Activated CD4-positive, alpha-beta T cell treated with anti-CD3 and anti-CD28 coated beads, Interleukin-2, amount 10 ng/mL, durations not matched to agents 7 days and 5 days (primary cell): ENCODE measurements at places on chromosomes 11 and 22. TPM values are rescaled to one million over a fixed set of nuclear protein-coding genes. Genes with fewer than 3 reads are reported as not detected.

Gene POU2AF1
- total RNA-seq, result 1.6 TPM

Gene PLEKHA7
- total RNA-seq, result 3.4 TPM

Gene MS4A7
- not detected for total RNA-seq

Gene C22orf31
- not detected for total RNA-seq

Gene NEFH
- 0.87 TPM for total RNA-seq

Gene MGAT3
- 12.8 TPM for total RNA-seq

Gene SPI1
- total RNA-seq, result not detected

Gene FREY1
- 3.2 TPM for total RNA-seq

Gene FJX1
- 0.21 TPM for total RNA-seq

Gene CHCHD10
- 55.4 TPM for total RNA-seq

DNA sequence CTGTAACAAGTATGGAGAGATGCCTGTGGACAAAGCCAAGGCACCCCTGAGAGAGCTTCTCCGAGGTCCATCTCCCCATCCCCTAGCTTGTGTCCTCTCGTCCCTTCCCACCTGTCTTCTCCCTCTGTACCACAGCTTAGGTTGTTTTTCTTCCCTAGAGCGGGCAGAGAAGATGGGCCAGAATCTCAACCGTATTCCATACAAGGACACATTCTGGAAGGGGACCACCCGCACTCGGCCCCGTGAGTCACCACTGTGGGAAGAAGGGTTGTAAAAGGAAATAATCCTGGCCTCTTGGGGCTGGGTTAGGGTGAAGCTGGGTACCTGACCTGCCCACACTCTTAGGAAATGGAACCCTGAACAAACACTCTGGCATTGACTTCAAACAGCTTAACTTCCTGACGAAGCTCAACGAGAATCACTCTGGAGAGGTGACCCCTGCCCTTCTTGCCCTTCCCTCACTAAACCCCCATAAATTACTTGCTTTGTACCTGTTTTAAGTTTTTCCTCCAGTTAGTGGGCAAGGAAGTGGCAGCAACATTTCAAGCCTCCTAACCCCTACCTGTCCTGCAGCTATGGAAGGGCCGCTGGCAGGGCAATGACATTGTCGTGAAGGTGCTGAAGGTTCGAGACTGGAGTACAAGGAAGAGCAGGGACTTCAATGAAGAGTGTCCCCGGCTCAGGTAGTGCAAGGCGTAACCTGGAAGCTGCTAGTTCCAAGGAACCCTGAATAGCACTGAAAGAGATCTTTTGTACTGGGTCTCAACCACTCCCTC, 3.1 kb downstream of the TAF10 start:
- DNase-seq, result no peak

DNA sequence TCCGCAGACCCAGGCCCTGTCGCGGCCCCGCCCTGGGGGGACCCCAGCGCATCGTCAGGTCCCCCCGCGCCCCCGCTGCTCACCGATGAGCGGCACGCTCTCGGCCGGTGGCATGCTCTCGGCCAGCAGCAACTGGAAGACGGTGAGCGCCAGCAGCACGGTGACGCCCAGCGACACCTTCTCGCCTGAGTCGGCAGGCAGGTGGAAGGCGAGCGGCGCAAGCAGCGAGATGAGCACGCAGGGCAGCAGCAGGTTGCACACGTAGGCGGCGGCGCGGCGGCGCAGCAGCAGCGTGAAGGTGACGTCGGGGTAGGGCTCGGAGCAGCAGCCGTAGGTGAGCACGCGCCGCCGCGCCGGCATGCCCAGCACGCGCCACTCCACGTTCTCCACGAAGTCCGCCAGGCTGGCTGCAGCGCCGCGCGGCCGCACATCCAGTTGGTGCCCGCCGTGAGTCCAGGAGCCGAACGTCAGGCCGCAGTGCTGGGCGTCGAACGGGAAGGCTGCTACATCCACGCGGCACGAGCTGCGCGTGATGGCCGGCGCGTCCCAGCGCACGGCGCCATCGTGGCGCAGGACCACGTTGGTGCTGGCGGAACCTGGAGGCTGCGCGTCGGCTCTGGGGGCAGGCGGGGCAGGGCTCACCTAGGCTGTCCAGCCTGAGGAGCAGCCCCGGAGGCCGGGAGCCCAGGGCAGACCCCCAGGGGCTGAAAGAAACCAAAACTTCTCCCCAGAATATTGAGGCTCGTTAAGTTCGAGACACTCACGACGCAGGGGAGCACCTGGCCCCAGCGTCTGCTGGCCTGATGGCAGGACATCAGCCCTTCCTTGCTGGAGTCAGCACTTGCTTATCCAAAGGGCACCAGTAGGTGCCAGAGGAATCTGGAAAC, 3.8 kb downstream of the CHRNA10 start:
- no peaks in the 10 kb centered on the region for H3K27me3 ChIP-seq
- no peak overlapping the region for H3K4me3 ChIP-seq
- H3K4me1 ChIP-seq, result no peaks in the 10 kb centered on the region

- H3K27ac ChIP-seq, result peak overlapping the region; percentile 95
- no peak for DNase-seq
- peaks cover 37% of the 10 kb centered on the region for H3K4me1 ChIP-seq
- no peaks in the 10 kb centered on the region for H3K27me3 ChIP-seq
Observed at GRCh38 chr11:75506827-75507226, 18.9 kb downstream of the GDPD5 start.

DNA sequence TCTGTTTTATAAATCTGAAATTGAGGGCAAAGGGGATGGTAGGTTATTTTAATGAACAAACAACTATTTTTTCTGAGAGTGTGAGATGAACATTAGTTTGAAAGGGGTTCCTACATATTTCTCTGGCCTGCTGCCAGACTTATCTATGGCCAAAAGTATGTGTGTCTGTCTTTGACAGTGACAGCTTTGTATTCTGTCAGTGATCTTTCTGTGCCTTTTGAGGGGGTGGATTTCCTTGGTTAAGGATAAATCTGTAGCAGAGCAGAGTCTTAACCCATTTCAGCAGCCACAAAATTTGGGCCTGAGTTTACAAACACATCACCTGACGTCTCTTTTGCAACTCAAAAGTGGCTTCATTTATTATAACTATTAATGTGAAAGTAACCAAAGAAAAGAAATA, 30.9 kb downstream of the ZFTA start:
- no peak for DNase-seq
- no peaks in the 10 kb centered on the region for H3K36me3 ChIP-seq
- H3K27ac ChIP-seq, result no peak overlapping the region
- H3K27me3 ChIP-seq, result no peaks in the 10 kb centered on the region
- peaks cover 2% of the 10 kb centered on the region for H3K4me1 ChIP-seq
- H3K4me3 ChIP-seq, result no peak overlapping the region

- no peaks in the 10 kb centered on the region for H3K27me3 ChIP-seq
- H3K36me3 ChIP-seq, result no peaks in the 10 kb centered on the region
- no peak for DNase-seq
- no peak overlapping the region for H3K27ac ChIP-seq
- H3K4me1 ChIP-seq, result peaks cover 27% of the 10 kb centered on the region
- H3K4me3 ChIP-seq, result no peak overlapping the region
Observed at GRCh38 chr11:128575961-128576350, 11.4 kb downstream of the ETS1 start.

- H3K4me1 ChIP-seq, result no peaks in the 10 kb centered on the region
- peaks cover 4% of the 10 kb centered on the region for H3K27me3 ChIP-seq
Observed at GRCh38 chr11:126718276-126718675, 282.3 kb downstream of the KIRREL3 start.

GRCh38 chr11:680476-680875, 14.5 kb downstream of the DEAF1 start:
- H3K4me1 ChIP-seq, result no peaks in the 10 kb centered on the region
- no peak overlapping the region for H3K27ac ChIP-seq
- no peak for DNase-seq
- H3K27me3 ChIP-seq, result no peaks in the 10 kb centered on the region
- no peak overlapping the region for H3K4me3 ChIP-seq
- peaks cover 31% of the 10 kb centered on the region for H3K36me3 ChIP-seq

- DNase-seq, result no peak
- H3K27me3 ChIP-seq, result no peaks in the 10 kb centered on the region
- H3K4me1 ChIP-seq, result peaks cover 22% of the 10 kb centered on the region
- H3K4me3 ChIP-seq, result no peak overlapping the region
- H3K27ac ChIP-seq, result no peak overlapping the region
Observed at GRCh38 chr22:20091690-20092476, 11.8 kb downstream of the DGCR8 start.

- DNase-seq, result no peak
- no peaks in the 10 kb centered on the region for H3K36me3 ChIP-seq
- no peak overlapping the region for H3K4me3 ChIP-seq
- H3K27ac ChIP-seq, result no peak overlapping the region
- peaks cover 3% of the 10 kb centered on the region for H3K27me3 ChIP-seq
Observed at GRCh38 chr11:17401316-17401715, 12.9 kb upstream of the KCNJ11 start.
